Stimulated activated CD4-positive, alpha-beta T cell treated with anti-CD3 and anti-CD28 coated beads, Interleukin-4, amount 100 ng/mL, for 24 hours (primary cell): ENCODE measurements at places on chromosomes 2 and 18.

GRCh38 chr2:191824398-191824797 lies 22.5 kb downstream of the CAVIN2 start:
- no peak for DNase-seq

- no peak for DNase-seq
Observed at GRCh38 chr2:213923543-213923942, 487.3 kb upstream of the VWC2L start.

- DNase-seq = no peak
Observed at GRCh38 chr2:69514406-69514805, 77.2 kb upstream of the NFU1 start.

DNA sequence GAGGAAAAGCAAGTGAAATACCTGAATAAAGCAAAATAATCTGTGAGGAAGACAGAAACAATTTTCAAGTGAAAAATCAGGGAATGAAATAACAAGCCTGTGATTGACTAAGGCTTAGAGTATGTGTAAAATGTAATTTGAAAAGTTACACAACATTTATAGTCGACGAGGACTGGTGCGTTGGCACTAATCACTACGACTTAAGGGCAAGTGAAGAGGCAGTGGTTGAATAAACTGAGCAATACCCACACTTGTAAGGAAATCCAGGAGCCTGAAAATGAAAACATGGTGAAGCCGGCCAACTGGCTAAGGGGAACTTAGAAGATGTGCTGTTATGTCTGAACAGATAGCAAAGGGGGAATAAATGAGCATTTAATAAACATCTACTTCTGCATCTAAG lies 13.4 kb downstream of the DOK1 start:
- no peak for DNase-seq

- DNase-seq = no peak
Observed at GRCh38 chr2:173458991-173459780, 104.5 kb downstream of the CDCA7 start.

- no peak for DNase-seq
Observed at GRCh38 chr2:202339071-202339870, 36.9 kb upstream of the BMPR2 start.

DNA sequence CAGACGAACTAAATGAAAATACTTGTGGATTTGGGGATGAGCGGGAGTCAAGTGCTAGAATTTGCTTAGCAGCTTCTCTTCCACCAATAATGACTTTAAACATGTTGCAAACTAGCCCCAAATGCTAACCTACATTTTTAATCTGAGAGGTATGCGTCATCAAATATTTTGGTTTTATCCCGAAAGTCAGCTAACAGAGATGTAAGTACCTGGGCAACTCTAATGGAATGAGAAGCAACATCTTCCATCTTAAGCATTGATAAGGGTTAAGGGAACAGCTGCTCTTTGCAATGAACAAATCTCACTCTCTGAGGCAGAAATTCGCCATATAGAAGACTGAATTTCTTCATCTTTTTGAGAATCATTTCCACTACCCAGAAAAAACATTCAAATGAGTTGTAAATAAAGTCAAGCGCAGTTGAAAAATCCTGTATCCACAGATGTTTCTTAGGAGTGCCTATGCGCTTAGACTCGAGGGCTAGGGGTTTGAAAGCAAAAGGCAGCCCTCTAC lies 926 bp upstream of the YPEL5 start:
- no peak for DNase-seq

DNA sequence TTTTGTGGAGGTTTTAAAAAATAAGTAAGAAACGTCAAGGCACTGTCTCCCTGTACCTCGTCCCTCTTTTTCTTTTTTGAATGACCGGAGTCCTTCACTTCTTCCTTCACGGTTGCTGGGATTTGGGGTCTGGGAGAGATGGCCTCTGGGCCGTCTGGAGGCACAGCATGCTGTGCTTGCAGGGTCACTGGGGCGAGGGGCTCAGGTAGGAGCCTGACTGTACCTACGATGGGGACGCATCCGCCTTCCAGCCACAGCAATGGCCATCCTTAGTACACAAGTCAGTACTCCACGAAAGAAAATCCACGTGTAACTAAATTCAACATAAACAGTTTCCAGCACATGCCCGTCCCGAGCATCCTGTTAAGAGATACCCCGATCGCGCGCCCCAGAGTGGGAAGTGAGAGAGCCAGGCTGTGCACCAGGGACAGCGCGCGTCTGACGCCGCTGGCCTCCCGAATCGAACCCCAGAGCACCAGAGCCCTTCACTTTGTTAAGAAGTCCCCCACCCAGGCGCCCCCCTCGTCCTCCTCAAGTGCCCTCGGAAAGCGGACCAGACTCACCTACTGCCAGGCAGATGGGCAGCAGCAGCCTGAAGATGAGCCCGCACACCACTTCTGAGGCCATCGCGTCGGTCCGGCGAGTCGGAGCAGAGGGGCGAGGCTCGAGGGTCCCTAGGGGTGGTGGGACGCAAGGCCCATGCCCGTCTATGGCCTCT lies 1.2 kb downstream of the PIEZO2 start:
- no peak for DNase-seq

GRCh38 chr2:211093743-211094303 lies 537.4 kb downstream of the CPS1 start:
- no peak for DNase-seq

- DNase-seq = no peak
Observed at GRCh38 chr2:487186-488079, 189.8 kb downstream of the TMEM18 start.

- DNase-seq = no peak
Observed at GRCh38 chr2:146820672-146821071, 1024.2 kb upstream of the ACVR2A start.

DNA sequence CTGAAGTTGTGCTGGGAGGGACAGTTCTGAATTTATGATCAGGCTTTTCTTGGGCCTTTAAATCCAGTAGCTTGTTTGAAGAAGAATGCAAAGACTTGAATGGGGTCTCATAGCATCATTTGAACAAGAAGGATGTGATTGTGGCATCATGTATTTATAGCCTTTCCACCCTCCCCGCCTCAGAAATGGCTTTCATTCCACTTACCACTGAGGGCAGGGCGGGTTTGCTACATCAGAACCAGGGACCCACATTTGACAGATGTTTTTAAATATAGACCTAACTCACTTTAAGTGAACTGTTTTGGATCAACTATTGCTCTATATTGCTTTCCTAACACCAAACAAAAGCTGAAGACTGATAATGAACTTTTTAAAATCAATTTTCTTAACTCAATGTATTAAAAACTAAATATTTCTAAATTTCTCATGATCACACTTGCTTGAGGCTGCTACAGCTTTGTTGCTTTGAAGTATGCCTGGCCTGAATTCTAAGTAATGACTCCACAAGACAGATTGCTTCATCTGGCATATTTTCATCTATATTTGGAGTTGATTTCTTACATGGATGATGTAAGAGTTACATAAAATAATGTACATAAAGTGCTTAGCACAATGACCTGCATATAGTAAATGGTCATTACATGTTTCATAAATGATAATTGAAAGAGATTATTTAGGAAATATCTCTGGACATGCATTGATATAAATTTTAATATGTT lies 1552.9 kb upstream of the SLC39A10 start:
- no peak for DNase-seq

DNA sequence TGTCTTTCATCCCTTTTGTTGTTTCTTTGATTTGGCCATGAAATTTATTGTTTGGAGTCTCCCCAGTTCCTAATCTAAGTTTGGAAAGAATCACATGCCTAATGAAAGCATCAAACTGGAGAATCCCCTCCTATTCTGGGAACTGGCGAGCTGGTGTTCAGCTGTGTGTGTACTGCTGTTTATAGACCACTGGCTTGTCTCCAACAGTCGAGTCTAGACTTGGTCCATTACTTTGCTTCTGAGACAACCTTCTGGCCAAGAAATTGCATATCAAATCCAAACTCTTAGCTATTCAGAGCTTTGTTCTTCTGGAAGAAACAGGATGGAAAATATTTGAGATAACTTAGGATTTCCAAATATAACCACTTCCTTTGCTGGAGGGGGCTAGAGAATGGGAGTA lies 111.5 kb upstream of the THSD7B start:
- no peak for DNase-seq

- DNase-seq = no peak
Observed at GRCh38 chr18:10142496-10143160, 228.8 kb downstream of the VAPA start.

GRCh38 chr2:19900931-19901441 lies 797 bp downstream of the TTC32 start:
- DNase-seq = no peak
